ENCODE measurements at places on chromosomes 6 and 20.

GRCh38 chr6:155031091-155031490 is 36.0 kb downstream of the TIAM2 start:
- no peak for DNase-seq

DNA sequence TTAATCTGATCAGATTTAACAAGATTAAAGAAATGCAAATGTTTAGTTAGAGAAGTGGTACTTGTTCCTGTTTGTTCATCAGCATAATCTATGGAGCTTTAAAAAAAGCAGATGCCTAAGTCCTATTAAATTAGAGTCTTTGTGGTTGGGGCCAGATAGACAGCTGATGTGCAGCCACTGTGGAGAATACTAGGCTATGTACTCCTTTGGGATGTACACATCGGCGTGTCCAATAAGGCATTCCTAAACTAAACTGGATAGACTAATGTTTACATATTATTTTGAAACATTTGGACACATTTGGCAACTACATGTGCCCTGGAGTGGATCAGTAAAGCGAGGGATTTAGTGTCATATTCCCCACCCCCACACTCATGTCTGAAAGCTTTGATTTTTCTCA is 459.5 kb downstream of the LMBRD1 start:
- DNase-seq: no peak

GRCh38 chr6:126539022-126539421 is 199.1 kb downstream of the CENPW start:
- no peak for DNase-seq

DNA sequence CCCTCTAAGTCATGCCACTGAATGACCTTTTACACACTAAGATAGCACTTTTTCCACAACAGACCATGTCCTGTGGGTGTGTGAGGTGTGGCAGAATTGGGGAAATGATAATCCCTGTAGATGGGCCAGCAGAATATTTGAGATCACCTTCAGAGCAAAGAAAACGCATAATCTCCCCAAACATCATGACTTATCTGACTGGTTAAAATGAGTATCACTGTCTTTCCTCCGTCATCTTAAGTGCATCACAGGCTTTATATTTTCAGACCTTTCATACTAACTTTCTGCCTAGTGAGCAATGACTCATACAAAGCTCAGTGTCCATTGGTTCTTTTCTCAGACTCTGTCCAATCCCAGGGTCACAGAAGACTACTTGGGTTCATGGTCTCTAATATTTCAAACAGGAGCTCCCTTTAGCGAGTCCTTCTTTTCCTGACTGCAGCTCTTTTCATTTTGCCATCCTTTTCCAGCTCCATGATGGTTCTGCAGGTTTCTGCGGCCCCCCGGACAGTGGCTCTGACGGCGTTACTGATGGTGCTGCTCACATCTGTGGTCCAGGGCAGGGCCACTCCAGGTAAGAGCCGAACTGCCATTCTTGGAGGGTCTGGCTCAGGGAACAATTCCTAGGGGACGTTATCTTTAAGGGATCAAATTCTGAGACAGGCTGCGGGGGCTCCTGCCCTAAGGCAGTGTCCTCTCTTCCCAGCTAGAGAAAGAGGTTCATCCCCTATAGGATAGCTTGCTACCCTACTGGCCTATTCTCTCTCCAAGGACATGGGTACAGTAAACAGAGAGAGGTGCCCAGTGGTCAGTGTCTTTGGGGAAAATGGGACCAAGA is at the start of gene HLA-DPB1:
Gene HLA-DPB1, plus strand, starts transcription at position 423 of the 838 bp plus-strand sequence. Its CDS starts 52 bp downstream, at position 475.
- peak; percentile 62 for DNase-seq

- no peak for DNase-seq
Observed at GRCh38 chr20:23823111-23823510, 3.4 kb downstream of the CST2 start.

Data from iPS-NIHi11 (cell line).